ENCODE measurements at places on chromosomes 1 and 21.
A peak's percentile ranks its signal among the peaks of the same experiment; 100 is the strongest.

DNA sequence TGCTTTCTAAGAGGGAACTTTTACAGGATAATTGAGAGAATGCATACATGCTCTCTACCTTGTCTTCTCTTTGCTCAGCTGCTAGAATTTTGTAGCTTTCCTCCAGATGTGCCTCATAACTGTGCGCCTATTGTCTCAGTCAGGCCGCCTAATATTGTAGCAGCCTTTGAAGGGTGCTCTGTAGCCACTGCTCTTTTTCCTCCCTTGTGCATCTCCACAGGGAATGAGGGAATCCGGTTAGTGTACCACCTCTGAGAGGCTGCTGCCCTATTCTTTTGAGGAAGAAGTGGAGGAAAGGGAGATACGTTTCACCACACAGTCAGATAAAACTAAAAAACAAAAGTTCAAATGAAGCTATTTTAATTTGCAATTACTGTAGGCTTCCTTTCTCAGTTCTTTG is 22.8 kb downstream of the TTC3 start:
- no peak for DNase-seq

DNA sequence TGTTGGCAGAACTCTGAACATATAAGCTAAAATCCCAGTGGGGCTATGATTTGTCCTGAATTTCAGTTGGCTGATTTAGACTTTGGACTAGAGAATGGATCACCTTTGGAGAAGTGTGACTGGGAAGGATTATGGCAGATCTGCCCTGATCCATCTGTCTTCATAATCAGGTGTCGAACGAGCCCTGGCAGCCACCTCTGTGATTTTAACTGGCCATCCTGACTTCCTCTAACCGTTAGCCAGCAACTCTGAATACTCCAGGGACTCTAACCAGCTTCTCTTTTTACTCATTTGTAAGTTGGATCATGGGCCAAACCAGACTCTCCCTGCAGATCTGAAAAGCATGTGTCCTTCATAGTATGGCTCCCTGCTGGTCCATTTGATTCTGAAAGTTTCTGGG is 32.0 kb downstream of the ACTN2 start:
- DNase-seq = no peak

GRCh38 chr21:37566790-37567615 is 200.4 kb downstream of the DYRK1A start:
- no peak for DNase-seq

GRCh38 chr1:157485793-157486192 is 66.5 kb downstream of the FCRL5 start:
- no peak for DNase-seq

GRCh38 chr1:116569776-116570357 is 959 bp downstream of the CD58 start:
- peak; percentile 64 for DNase-seq

GRCh38 chr1:150730130-150730721 is 9.5 kb upstream of the HORMAD1 start:
- DNase-seq = no peak

DNA sequence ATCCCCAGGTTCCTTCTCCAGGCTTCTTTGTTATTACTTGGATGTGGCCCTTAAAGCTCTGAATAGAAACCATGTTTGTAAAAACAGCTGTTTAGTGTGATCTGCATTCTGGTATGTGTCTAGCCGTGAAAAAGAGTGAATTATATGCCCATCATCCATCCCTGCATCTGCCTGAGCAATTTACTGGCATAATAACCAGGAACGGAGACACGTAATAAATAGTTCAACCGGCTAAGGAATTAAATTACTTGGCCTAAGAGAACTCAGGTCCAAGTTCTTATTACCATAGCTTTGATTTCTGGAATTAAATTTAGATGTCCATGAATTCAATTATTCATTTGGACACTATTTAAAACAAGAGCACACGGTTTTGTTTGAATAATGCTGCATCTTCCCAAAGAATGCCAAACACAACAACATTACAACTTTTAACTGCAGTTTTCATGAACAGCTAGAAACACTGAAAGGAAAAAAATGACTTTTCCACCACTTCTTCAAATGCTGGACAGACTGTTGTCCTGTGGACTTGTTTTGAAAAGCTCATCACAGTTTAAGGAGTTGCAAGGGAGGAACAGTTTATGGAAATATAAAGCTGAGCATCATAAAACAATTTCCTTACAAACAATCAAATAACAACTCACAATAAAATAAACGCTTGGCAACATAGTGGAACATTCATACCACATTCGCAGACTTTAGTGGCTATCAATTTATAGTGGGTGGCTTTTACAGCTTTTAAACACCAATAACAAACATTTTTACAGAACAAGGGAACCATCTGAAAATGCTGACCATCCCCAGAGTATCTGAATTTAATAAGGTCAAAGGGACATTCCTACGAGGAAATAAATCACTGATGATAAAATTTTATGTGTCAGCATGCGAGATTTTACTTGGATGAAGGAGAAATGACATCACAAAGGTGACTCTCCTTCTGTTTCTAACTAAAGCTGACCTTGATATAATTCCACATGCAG is 144.7 kb downstream of the APP start:
- DNase-seq = no peak

GRCh38 chr1:6057170-6057845 is 11.6 kb downstream of the KCNAB2 start:
- DNase-seq = no peak

DNA sequence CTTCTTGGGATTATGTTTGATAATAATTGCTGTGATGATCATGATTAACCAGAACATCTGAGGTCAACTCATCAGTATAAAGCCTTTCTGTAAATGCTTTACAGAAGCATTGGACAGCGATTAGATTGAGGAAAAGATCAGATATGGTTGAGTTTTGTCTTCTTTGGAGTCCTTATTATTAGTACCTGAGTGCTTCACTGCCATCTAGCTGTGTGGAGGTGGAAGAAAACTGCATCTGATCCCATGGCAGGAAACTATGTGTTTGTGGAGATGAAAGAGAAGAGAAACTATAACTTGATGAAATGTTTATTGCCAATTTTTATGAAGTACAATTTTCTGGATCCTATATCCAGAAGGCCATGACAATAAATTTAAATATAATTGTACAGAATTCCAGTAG is 11.4 kb downstream of the FLG2 start:
- DNase-seq = no peak

- no peak for DNase-seq
These were observed 54.1 kb upstream of the GPR37L1 start for GRCh38 chr1:202068596-202068995.

- no peak for DNase-seq
These were observed 19.7 kb upstream of the ADGRB2 start for GRCh38 chr1:31783846-31784245.

DNA sequence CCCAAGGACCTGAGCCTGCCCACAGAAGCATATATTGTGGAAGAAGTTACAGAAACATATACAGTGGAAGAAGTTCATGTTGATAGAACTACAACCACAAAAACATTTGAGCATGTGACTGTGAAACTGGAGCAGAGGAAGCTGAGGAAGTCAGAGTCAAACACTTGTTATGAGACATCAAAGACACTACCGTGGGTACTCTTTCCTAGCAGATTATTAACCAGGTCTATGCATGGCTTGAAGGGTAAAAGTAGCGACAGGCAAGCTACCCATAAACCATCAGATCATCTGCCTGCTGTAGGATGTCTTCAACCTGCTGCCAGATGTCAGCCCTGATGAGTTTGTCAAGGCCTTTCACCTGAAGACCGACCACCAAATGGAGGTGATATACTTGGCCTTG is 35.8 kb downstream of the IVNS1ABP start:
- DNase-seq = peak; percentile 71

GRCh38 chr21:43783098-43783700 is 6.2 kb upstream of the RRP1 start:
- DNase-seq = no peak

DNA sequence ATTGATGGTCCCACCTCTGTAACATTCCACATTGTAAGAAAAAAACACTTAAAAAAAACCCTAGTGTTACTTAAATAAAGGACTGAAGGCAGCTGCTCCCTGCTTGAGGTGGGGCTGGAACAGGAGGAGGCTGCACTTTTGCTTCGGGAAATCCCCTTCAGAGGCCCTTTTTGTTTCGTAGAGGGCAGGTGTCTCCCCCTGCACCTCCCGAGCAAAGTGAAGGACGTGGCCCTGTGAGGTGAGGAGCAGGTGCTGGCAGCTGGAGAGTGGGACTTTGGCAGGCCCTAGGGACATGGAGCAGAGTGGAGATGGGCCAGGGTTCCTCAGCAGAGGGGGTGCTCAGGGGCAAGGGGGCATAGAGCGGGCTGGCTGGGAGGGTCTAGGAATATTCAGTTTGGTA is 33.4 kb upstream of the WNT4 start:
- no peak for DNase-seq

DNA sequence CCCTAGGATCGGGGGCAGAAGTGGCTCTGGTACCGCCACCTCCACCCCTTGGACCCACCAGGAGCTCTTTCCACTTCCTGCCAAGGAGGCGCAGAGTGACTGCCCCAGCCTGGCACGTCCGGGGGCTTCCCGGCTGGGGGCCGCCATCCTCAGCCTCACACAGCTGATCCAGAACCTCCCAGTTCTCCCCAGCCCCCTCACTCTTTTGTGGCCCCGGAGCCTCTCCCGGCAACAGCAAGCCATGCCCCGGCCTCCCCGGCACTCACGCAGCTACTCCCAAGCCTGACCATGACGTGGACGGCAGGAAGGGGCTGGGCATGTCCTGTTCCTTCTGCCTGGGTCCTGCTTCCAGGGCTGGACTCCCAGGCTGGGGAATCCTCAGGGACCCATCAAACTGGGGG is 17.1 kb downstream of the TP73 start:
- DNase-seq = no peak

DNA sequence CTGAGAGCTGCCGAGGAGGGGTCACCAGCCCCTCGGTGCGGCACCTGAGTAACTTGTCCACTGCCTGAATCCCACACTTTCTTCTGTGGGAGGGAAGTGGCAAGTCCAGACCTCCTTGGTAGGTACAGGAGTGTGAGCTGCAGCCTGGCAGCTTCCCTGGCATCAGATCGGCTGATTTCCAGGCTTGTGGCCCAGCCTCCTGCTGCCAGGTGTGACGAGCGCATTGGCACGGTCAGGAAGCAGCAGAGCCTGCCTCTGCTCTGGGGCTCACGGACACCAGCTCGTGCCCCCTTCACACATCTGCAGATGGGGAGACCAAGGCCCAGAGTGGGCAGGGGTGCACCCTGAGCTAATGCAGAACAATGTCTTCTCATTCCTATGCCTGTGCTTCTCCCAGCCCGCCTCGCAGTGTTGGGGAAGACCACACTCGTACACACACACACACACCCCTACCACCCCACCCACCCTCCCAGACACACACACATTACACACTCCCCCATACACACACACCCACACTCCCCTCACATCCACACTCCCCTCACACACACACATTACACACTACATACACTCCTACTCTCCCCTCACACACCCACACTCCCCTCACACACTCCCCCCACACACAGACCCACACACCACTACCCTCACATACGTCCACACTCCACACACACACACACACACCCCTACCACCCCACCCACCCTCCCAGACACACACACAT is 33.1 kb upstream of the SELENON start:
- DNase-seq = no peak

- no peak for DNase-seq
These were observed 236.2 kb downstream of the NFIA start for GRCh38 chr1:61318319-61319125.

DNA sequence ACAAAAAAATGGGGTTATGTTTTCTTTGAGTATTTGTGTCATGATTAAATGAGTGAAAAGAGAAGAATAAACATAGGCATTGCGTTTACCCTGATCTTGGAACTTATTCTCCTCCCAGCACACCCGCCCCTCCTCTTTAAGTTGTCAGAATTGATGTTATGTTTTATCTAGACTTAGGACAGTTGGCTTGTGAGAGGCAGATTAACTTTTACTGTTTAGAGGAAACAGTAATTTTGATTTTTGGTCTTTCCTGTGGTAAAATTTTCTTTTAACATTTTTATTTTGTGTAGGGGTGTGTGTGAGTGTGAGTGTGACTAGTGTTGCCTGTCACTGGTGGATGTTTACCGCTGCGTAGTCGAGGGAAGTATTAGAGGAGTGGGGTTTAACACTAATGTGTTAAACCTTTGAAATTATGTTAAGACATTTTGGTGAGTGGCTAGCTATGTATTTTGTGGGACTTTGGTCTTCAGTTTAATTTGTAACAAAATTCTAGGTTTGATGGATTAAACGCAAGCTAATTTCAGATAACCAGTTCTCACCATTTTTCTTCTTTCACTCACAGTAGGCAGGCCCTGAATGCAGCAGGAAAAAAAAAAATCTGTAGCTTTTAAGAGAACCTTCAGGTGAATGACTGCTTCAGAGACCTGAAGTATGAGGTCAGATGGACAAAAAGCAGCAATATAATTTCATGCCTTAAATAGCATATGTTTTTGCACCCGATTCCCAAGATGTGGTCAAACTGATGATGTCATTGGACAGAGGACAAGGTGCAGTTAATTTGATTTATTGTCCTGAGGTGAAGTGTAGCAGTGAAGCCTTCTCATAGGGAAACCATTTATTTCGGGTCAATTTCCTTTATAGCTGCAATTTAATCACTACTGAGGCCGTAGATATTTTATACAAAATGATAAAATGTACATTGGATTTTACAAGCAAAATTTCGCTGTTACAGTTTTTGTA is 2.7 kb downstream of the POU2F1 start:
- DNase-seq = no peak

DNA sequence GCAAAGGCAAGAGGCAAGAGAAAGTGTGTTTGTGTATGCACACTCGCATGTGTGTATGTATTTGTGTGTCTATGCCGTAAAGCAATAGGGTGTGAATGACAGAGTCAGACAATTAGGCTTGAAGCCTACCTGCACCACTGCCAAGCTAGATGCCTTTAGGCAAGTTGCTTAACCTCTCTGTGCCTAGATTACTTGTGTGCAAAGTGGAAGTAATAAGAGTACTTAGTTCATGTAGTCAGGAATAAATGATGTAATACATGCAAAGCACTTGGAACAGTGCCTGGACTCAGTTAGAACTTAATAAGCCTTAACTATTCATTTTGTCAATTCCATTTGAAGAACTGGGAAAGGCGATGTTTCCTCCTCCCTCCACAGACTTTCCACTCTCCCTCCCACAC is 31.7 kb downstream of the LAMB3 start:
- no peak for DNase-seq

- no peak for DNase-seq
These were observed 7.8 kb downstream of the NUAK2 start for GRCh38 chr1:205313563-205314308.

GRCh38 chr1:149923626-149924025 is 4.0 kb downstream of the SF3B4 start:
- DNase-seq = no peak

- no peak for DNase-seq
These were observed 61.2 kb downstream of the CACHD1 start for GRCh38 chr1:64530969-64531692.

DNA sequence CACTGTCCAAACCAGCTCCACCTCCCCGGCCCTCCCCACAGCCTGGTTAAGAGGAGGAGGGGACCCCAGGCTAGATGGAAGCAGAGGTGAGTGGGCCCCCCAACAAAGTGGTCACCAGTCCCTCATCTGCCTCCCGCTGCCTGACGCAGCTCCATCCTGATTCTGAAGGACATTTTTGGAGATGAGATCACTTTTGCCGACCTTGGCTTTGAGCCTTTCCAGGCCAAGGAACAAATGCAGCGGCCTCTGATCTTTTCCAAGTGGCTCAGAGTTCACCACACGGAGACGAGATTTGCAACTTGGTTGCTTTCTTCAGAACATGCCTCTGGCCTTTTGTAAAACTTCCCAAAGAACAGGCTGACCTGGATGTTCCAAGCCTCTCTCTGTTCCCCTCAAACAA is 223.1 kb downstream of the NPHP4 start:
- no peak for DNase-seq

- DNase-seq = no peak
These were observed 116.9 kb upstream of the TIAM1 start for GRCh38 chr21:31460980-31461379.

- DNase-seq = no peak
These were observed 67.9 kb downstream of the TBX15 start for GRCh38 chr1:118920124-118920717.
